ENCODE measurements at places on chromosomes 6 and 20. TPM values are rescaled to one million over a fixed set of nuclear protein-coding genes. Genes with fewer than 3 reads are reported as not detected.

GJA10 gene
- not detected for polyA plus RNA-seq

RIPPLY2 gene
- polyA plus RNA-seq: 0.05 TPM

RAB44 gene
- polyA plus RNA-seq: 0.66 TPM

PTCHD4 gene
- 0.03 TPM for polyA plus RNA-seq

GPX5 gene
- polyA plus RNA-seq: not detected

MEI4 gene
- polyA plus RNA-seq: not detected

SLC17A2 gene
- not detected for polyA plus RNA-seq

HLA-DQA1 gene
- polyA plus RNA-seq: 199 TPM

FOXC1 gene
- 1.4 TPM for polyA plus RNA-seq

GSTA3 gene
- polyA plus RNA-seq: 1.7 TPM

MUC21 gene
- 4.6 TPM for polyA plus RNA-seq

GLP1R gene
- polyA plus RNA-seq: 0.06 TPM

COL19A1 gene
- not detected for polyA plus RNA-seq

APOM gene
- polyA plus RNA-seq: 8.8 TPM

NRN1 gene
- polyA plus RNA-seq: 12.1 TPM

NFATC2 gene
- polyA plus RNA-seq: 1.5 TPM

ZNF322 gene
- polyA plus RNA-seq: 9.1 TPM

GNMT gene
- 4.5 TPM for polyA plus RNA-seq
